ENCODE measurements at places on chromosomes 4 and X.

DNA sequence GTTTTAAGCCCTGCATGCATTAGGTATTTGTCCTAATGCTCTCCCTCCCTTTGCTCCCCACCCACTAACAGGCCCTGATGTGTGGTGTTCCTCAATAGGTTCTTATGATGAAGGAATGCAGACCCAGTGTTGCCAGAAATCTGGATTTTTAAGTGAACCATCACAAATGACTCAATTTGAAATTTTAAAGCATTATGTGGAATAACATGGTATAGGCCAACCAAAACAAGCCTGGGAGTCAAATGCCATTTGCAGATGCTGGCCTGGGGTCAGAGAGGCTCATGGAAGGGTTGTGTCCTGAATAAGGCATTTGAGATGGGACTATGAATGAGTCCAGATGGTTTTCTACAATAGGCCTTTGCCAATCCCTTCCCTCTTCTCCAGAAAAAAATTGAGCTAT lies 179.6 kb downstream of the SHROOM3 start:
- DNase-seq: no peak

- no peak for DNase-seq
Measured at GRCh38 chr4:8504279-8505007, 63.9 kb downstream of the TRMT44 start.

DNA sequence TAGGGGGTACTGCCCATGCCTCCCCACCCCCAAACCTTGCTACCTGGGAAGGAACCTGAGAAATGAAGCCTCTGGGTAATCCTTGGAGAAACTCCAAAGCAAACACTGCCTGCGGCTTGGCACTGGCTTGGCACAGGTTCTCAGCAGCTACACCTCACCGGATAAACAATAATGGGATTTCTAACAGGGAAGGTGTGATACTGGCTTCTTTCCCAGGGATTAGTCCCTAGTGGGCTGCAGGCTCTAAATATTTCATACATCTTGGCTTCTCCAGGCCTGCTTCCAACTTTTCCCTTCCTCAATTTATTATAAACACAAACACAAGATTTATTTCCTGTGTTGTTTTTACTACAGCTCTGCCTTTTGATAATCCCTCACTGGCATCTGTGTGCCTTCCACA lies 12.5 kb downstream of the SEC24D start:
- no peak for DNase-seq

GRCh38 chrX:129961180-129962083 lies 21.0 kb upstream of the BCORL1 start:
- peak; percentile 22 for DNase-seq

DNA sequence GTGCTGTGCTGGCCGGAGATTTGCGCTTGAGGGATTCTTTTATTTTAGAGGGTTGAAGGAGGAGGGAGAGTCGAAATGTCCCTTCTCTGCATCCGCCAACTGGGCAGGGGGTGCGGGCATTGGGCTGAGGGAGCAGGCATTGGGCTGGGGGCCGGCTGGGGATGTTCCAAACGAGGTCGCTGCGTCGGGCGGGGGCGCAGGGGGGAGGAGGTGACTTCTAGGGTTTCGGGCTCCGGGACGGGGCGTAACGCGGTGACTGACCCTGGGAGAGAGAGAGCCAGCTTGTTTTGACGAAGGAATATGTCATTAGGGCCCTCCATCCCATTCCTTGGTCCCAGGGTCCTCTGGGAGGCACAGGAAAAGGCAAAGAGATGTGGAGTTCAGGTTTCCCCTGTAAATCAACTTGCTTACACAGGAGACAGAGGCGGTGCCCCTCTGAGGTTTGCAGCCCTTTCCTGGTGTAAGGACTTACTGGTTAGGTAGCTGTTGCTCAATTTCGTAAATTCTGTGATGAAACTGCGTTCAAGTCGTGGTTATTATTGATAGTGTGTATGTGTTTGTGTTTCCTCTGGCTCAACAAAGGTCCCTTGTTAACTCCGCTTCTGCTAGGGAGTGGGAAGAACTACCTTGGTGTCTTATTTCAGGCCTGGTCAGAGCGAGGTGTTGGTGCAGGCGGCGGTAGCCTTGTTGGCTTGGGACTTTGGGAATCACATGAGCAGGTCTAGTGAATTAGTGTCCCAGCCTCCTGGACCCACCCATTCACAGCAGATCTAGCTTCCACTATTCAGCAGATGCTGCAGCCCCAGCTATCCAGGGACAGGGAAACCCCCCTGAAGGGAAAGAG lies 716 bp downstream of the FHIP1A start:
- DNase-seq: no peak

DNA sequence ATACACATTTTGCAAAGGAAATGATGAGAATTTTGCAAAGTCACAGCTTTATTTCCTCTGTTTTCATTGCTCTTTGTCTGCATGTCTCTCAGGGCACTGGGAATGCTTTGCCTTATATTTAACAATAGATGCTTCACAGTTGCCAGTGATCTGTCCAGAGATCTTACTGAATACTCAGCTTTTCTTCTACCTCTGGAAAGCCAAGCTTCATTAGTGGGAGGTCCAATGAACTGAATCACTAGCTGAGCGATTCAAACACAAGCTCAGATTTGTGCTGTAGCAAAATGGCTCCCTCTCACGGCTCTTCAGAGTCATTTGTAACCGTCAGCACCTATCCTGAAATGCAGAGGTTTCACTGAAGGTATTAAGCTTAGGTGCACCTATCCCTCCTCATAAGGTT lies 138.9 kb downstream of the DCLK2 start:
- DNase-seq: no peak

- DNase-seq: no peak
Measured at GRCh38 chr4:138344054-138344453, 101.9 kb upstream of the SLC7A11 start.

- no peak for DNase-seq
Measured at GRCh38 chrX:100648458-100649417, 4.7 kb downstream of the SRPX2 start.

GRCh38 chr4:136939781-136940180 lies 592.5 kb downstream of the PCDH18 start:
- DNase-seq: no peak

GRCh38 chrX:153885968-153886903 lies at the start of gene L1CAM:
Gene L1CAM, minus strand, starts transcription at chrX:153886173. Its CDS starts 10,337 bp downstream, at chrX:153875836.
- no peak for DNase-seq

DNA sequence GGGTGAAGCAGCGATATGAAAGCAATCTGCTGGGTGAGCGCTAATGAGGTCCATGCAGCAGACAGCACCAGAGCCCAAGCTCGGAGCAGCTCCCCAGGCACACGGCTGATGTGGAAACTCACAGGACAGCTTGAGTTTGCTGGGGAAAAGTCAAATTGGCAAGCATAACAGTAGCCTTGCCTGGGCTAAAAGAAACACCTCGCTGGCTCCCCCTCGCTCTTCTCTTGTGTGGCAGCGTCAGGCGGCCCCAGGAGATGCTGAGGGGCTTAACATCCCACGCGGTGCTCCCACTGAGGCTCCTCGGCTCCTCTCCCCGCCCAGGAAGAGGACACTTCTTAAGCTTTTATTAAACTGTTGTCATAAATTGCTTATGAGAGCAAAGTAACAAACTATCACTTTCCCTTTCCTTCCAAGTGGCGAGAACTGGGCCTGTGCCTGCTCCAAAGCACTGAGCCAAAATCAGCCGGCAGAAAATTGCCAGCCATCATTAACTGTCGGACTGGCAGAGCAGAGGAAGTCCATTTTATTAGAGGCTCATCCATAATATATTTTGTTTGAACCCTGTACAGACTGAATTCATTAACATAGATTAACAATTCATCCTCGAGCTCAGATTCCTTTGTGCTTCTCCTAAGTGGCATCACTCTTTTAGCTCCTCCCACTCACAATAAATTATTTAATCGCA lies 111.4 kb downstream of the TSPAN5 start:
- no peak for DNase-seq

DNA sequence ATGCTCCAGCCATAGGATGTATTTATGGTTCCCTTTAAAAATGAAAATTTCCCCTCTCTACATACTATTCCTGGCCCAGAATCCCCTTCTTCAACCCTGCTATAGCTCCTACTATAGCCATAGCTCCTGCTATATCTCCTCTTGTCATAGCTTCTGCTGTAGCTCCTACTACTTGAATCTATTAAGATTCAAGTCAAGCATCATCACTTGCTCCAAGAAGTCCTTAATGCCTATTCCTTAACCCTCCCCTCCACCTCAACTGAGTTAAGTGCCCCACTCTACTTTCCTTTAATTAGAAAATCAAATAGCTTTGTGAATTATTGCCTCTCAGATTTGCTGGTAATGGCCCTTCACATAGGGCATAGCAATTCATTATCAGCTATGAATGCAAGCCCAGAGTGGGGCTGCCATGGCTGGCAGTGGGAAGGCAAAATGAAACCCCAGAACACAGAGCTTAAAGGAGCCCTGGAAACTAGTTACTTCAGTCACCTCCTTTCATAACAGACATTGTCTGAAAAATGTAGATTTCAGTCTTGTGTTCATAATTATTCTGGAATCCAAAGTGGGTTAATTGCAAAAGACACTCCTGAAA lies 15.4 kb downstream of the OCIAD2 start:
- no peak for DNase-seq

GRCh38 chr4:100880011-100880410 lies 362.2 kb upstream of the EMCN start:
- no peak for DNase-seq
